IPS-NIHi11 (cell line): ENCODE measurements at places on chromosomes 6 and 20.
A peak's percentile ranks its signal among the peaks of the same experiment; 100 is the strongest.

GRCh38 chr6:79672631-79673111 is 41.5 kb downstream of the SH3BGRL2 start:
- DNase-seq: no peak

DNA sequence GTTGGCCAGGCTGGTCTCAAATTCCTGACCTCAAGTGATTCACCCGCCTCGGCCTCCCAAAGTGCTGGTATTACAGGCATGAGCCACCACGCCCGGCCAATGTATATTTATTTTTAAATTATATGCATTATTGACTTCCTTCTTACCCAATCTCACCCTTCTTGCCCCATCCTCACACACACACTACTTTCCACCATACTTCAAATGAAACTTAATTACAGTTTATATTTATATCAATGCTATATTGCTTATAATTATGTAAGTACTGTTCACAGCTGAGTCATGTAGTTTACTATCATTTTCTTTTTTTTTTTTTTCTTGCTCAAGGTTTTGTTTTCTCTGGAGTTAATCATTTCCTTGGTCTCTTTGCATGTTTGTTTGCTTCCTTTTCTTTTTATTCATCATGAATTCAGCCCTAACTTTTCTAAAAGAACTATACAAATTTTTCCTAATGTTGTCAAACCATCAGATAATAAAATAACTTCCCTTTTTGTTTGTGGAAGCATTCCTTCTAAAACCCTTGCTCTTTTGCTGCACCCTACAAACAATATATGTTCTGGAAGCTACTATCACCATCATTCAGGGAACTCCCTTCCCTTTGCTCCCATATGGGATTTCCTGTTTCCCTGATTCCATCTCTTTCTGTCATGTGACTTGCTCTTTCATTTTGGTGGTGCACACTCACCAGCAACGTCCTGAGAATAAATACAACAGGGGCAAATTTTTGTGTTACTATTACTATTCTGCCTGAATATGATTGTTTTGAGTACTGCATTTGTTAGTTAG is 201.7 kb upstream of the SASH1 start:
- no peak for DNase-seq

GRCh38 chr6:133551847-133552341 is 310.7 kb downstream of the EYA4 start:
- no peak for DNase-seq

- no peak for DNase-seq
Measured at GRCh38 chr20:45307076-45307640, 518 bp downstream of the RBPJL start.

DNA sequence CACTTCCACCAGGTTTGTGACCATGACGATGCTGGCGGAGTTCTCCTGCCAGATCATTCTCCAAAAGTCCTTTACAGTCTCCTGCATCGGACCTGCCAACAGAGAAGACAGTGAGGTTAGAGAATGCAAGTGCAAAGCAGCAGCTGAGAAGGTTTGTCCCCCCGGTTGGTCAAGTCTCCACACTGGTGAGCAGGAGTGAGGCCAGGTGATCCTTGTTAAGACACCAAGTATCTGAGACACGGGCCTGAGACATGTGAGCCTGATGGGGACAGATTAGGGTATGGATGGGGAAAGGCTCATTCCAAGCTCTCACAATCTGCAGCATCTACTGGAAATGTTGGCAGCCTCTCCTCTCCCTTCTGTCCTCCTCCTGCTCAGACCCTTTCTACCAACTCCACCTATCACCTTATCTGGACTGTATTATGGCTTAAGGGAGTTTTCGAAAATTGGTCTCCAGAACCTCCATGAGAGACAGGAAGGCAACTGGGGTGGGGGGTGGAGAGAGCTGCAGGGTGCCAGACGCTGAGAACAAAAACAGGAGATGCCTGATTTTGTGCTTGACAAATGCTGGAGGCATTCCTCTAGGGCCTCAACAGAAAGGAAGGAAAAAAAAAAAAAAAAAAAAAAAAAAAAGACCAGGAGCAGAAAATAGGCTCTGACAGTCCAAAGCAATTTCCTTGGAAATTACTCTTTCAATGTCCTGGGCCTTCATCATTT is 500.4 kb upstream of the CHD6 start:
- peak; percentile 55 for DNase-seq

DNA sequence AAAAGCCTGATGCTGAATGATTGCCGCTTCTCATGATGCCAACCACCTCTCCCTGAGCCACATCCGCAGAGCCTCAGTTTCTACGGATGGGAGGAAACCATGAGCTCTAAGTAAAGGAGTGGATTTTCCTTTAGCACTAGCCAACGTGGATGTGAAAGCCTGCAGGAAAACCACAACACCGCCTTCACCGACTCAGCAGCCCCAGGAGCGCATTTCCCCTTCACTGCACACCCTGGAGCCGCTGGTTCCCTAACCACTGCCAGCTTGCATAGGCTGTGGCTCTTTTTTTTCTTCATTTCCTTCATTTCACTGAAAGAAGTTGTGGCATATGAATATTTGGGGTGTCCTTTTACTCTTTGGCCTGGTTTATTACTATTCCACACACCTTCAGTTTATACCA is 50.5 kb upstream of the SSTR4 start:
- no peak for DNase-seq

DNA sequence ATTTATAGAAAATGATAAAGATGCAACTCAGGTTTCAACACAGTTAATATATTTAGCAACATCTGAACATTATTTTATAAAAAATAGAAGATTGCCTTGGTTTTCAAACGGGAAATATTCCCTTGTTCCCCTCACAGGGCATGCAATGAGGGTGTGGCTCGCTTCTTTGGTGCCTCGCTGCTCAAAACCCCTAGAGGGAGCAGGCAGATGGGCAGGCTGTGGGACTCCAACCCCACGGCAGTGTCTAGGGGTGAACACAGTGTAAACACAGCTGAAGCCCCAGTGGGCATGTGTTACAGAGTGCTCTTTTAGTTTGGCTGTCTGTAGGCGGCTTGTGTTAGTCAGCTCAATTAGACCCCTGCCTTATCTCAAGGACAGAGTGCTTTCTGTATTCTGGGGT is 560.8 kb upstream of the IMPG1 start:
- DNase-seq: peak; percentile 4

GRCh38 chr20:44284032-44284431 is 27.0 kb downstream of the FITM2 start:
- no peak for DNase-seq

DNA sequence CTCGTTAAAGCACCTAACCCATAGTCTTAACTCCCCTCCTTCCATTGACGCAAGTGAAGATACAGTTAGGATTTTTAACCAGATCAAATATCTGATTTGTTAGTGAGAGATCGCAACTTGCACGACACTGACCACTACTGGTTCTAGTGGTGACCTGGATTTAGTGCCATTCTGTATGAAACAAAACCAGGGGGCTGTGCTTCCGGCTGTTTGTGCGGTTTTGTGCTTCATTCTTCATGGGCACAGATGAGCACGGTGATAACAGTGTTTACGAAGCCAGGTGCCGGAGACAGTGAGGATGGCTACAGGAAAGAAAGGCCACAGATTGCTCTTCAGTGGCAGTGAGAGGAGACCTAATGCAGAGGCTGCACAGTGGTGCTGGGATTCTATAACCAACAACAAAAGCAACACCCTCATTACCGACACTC is 75.5 kb downstream of the NOL4L start:
- DNase-seq: no peak

DNA sequence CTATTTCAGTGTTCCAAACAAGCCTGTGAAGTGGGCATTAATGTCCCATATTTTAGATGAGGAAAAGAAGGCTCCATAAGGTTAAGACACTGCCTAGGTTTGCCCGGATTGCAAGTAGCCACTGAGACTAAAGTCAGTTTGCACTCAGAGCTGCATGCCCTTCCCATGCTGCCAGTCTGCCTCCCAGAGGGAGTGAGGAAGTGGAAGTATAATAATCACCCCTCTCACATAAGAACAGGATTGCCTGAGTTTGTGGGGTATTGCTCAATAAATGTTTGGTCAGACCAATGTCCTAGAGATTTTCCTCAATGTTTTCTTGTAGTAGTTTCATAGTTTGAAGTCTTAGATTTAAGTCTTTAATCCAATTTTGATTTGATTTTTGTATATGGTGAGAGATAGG is 43.9 kb upstream of the CLIC5 start:
- no peak for DNase-seq
